ENCODE measurements at places on chromosomes 1 and 21.
A peak's percentile ranks its signal among the peaks of the same experiment; 100 is the strongest.

DNA sequence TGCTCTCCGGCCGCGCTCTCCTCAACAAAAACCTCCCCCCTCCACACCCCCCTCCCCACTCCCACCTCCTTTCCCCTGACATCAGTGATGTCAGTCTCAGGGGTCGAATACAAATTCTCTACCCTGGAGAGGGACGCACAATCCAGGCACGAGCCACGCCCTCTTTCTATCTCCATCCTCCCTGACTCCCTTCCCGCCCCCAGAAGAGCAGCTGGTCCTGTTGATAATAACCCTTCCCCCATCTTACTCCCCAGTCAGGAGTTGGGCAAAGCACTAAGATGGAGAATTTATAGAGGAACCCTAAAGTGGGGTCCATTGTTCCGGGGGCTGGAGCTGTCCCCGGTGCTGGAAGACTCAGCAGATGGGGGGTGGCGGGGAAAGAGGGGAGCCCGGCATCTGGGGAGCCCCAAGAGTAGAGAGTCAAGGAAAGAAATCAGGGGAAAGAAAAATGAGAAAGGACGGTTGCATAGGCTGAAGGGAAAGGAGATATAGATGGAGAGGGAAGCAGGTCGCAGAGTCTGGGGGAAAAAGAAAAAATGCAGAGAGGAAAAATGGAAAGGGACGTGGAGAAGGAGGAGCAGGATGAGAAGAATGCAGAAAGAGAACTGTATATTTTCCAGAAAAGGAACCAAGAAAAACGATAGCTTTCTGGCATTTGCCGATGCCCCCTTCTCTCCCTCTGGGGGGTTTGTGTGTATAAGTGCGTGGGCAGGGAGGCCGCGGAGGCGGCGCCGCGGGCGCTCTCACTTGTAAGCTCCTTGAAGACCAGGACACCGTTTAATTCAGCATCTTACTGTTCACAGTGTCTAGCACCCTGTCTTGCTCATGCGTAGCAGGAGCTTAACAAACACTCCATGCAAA is at the start of gene CELF3:
TSS of gene CELF3 (minus strand) at position 33 of the 861 bp plus-strand sequence. CDS start 783 bp downstream, outside the sequence.
- DNase-seq = no peak

- no peak for DNase-seq
Observed at GRCh38 chr1:181126871-181127587, 38.5 kb downstream of the IER5 start.

- DNase-seq = no peak
Observed at GRCh38 chr1:191419842-191420241, 738.4 kb upstream of the RGS18 start.

GRCh38 chr1:184292101-184292500 is 94.7 kb upstream of the C1orf21 start:
- DNase-seq = no peak

- DNase-seq = no peak
Observed at GRCh38 chr1:167524651-167525050, 6.3 kb upstream of the CD247 start.

DNA sequence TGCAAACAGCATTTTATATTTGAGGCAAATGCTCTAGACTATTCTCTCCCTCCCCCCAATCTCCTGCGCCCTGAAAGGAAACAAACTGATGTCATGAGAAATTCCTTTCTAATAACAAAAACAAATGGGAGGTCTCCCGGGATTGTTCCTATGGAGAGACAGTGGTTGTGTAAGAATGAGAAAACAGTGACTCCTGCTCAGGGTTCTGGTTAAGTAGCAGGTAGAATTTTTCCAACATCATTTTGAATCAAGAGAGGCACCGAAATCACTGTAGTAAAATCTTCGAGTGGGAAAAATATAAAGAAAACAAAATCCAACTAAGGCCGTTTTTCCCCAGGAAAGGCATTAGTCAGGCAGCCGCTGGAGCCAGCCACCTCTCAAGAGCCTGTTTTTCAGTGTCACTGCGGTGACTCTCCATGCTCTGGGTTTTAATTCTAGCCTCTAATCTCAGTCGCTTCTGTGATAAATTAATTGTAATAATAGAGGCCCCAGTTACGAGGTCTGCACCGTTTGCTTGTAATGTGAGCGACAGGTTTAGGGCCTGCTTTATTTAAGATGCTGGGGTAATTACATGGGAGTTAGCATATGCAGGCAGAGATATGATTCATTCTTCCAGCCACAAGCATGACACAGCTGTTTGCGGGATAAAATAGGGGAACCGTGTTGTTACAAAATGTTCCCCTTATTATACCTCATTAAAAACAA is 80.3 kb downstream of the RNF220 start:
- DNase-seq = no peak

DNA sequence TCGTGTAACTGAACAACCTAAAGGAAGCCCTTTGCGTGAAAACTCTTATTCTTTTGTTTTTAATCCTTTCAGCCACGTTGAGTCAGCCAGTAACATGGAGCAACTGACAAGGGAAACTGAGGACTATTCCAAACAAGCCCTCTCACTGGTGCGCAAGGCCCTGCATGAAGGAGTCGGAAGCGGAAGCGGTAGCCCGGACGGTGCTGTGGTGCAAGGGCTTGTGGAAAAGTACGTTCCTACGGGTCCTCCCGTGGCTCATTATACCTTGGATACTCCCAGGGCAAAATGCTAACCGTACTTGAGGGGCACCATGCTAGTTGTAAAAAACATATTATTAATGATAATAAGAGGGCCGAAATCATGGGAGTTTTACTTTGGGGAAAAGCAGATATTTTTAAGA is 49.4 kb downstream of the LAMC2 start:
- DNase-seq = no peak

GRCh38 chr1:214453109-214453722 is 98.2 kb downstream of the PTPN14 start:
- peak; percentile 70 for DNase-seq

DNA sequence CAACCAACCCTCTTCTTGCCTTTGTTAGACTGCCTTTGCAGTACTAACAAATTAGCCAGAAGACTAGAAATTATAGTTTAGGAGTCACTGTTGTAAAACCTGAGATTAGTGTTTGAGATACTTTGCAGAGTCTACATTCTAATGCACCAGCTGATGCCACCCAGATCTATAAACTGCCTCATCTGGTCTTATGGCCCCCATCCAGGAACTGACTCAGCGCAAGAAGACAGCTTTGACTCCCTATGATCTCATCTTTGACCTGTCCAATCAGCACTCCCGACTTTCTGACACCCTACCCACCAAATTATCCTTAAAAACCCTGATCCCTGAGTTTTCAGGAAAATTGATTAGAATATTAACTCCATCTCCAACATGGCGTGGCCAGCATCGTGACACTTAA is 334.6 kb downstream of the RGS7 start:
- no peak for DNase-seq

GRCh38 chr1:3651026-3651929 is 1.0 kb upstream of the TP73 start:
- DNase-seq = no peak

DNA sequence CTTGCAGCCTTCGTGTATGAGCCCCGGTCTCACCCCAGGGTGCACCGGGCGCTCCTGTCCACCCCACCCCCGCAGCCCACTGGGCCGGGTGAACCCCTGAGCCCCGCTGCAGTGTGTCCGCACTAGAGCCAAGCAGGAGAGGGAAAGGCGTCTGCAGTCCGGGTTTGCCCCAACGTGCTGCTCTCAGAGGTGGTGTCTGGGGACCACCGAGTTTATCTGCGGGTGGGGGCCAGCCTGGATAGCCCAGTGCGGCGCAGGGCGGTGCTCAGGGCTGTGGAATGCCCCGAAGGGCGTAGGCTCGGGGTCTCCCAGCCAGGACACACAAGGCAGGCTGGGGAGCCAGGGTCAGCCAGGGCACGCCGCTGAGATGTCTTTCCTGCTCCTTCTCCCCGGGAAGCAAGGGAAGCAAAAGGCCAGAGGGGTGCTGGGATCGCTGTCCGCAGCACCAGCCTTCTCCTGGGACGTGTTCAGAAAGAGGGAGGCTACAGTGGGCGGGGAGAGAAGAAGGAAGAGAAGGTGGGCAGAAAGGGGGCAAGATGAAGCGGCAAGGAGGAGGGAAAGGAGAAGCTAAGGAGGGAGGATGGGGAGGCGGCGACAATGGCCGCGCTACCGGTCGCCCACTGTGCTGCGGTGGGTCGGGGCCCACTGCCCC is 56.6 kb downstream of the MAB21L3 start:
- DNase-seq = no peak

- DNase-seq = no peak
Observed at GRCh38 chr21:26115899-26116298, 54.7 kb downstream of the APP start.

DNA sequence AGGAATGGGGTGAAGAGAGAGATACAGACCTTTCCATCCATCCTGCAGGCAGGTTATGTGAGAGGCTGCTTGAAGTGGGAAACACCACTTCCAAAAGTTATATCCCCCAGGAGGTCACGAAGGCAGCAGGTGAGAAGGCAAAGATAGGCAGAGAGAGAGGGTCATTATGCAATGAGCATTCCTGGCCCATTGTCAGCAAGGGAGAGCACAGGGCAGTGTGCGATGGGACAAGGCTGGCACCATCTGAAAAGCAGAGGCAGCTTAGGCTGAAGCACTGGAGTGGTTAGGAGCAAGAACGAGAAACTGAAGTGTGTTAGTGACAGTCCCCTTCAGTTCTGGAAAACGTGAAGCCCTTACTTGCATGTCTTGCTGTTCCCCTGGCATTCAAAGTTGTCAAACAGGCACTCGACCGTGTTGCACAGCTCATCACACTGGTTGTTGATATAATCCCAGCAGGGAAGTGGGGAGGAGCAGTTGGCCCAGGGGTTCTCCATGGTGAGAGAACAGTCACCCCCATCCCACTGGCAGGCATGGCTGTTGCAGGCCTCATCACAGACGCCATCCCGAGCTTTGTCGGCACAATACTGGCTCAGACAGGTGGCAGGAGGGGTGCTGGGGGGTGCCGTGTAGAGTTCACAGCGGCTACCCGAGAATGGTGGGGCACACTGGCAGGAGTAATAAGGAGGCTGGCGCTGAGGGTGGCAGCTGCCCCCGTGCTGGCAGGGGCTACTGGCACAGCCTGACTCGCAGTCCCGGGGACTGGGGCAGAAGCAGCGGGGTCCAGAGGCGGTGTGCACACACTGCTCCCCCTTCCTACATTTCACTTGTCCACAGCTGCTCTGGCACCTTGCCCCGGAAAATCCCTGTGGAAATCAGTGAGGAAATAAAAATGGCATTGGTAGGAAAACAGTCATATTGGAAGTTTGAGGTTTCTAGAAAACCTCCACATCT is 28.9 kb upstream of the ADAM30 start:
- DNase-seq = no peak

DNA sequence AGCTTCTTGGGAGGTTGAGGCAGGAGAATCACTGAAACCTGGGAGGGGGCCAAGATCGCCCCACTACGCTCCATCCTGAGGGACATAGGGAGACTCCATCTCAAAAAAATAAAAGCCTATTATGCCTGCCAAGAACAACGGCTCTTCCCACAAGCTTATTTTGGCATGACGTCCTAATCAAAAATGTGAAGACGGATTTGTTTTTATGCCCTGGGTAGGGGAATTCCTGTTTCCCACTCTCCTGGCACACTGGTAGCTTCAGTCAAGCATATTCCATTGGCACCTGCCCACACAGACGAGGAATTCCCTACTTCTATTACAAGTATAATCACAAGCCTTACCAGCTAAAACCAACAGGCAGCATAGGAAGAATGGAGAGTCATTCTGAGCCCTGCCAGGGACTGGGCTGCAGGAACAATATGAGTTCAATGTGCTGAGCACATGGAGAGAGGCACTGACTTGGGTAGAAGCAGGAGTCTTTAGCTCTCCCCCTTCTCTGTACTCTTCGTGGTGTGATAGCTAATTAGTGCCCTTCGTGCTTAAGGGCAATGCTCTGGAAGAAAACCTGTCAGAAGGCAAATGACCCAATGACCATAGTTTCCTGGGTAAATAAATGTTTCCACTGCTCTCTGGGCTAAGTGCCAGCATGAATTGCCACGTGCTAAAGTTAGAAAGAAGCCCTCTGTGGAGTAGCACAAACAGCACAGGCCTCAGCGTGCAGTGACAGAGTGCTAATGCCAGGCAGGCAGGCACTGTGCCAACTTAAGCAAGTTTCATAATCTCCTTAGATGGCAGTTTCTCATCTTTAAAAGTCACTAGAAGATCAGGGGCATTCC is 16.8 kb downstream of the TNFSF4 start:
- DNase-seq = peak; percentile 100

GRCh38 chr1:67945733-67946374 is 104.6 kb downstream of the DIRAS3 start:
- DNase-seq = no peak

DNA sequence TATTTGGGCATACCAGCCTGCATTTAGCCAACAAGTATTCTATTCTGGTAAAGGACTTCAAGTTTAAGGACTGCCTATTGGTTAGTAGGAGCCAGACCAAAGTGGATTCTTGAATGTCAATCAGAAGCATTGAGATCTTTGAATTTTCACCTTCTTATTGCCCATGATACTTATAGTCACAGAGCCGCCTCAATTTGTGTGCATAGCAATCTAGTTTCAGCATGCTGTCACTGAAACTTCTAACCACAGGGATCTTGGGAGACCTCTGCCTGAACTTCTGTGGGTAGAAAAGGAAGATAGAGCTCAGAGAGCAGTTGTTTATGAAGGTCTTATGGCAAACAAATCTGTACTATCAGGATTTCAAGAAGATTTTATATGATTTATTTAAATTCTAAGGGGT is 501.4 kb upstream of the USP24 start:
- no peak for DNase-seq

GRCh38 chr21:14685568-14685967 is 139.5 kb upstream of the SAMSN1 start:
- no peak for DNase-seq

GRCh38 chr1:230509281-230509977 is 83.3 kb upstream of the PGBD5 start:
- peak; percentile 60 for DNase-seq

DNA sequence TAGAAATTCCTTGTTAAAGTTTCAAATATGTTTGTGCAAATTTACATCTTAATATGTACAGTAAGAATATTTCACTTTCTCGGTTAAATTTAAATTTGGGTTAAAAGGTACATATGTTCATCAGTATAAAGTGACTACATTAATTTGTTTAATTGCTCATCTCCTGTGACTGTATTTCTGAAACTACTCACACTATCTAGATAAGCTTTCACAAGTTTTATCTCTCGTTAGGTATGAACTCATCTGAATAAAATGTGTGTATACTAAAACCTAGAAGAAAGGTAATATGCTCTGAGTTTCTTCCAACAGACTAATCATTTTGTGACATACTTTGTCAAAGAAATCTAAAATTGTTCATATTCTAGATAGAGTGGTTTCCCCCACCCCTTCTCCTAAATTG is 150.7 kb downstream of the PATJ start:
- no peak for DNase-seq

GRCh38 chr1:53618500-53619366 is 120.2 kb downstream of the GLIS1 start:
- no peak for DNase-seq

Measured in epithelial cell of proximal tubule (primary cell).